ENCODE measurements at places on chromosomes 11 and 22. TPM values are rescaled to one million over a fixed set of nuclear protein-coding genes. Genes with fewer than 3 reads are reported as not detected.

BACE1-AS gene
- 10.2 TPM for total RNA-seq

NEAT1 gene
- total RNA-seq = 1,012 TPM

TMPRSS5 gene
- 2.0 TPM for total RNA-seq

MAPK12 gene
- total RNA-seq = 23.2 TPM

WBP2NL gene
- total RNA-seq = 1.6 TPM

CLDN5 gene
- total RNA-seq = 27.5 TPM

CEP126 gene
- 10.0 TPM for total RNA-seq

FOLH1 gene
- total RNA-seq = 42.6 TPM

GRCh38 chr11:46837860-46838259 is 8.2 kb downstream of the CKAP5 start:
- no peak for DNase-seq

DNA sequence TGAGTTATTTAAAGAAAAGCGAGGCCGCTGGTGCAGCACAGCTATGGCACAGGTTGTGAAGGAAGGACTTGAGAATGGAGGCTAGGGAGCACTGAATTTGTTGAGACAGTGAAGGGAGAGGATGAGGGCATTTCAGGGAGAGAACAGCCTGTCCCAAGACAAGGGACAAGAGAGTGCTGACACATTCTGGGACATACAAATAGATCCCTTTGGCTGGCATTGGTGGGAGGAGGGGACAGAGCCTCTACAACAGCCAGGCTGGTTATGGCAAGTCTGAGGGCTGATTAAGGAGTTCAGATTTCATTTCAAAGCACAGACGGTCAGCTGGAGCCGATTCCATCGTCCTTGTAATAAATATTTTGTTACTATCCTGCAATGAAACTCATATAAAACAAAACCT is 1.7 kb upstream of the SLC29A2 start:
- no peak for DNase-seq

GRCh38 chr11:95346265-95346664 is 115.3 kb upstream of the SESN3 start:
- no peak for DNase-seq

GRCh38 chr22:35915477-35916013 is 113.1 kb downstream of the RBFOX2 start:
- DNase-seq = no peak

DNA sequence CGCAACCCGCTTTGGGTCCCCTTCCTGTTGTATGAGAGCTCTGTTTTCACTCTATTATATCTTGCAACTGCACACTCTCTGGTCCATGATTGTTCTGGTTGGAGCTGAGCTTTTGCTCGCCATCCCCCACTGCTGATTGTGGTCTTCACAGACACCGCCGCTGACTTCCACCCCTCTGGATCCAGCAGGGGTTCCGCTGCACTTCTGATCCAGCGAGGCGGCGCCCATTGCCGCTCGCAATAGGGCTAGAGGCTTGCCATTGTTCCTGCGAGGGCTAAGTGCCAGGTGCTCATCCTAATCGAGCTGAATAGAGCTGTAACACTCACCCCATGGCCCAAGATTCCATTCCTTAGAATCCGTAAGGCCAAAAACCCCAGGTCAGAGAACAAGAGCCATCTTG is 1905.8 kb upstream of the RAG2 start:
- no peak for DNase-seq

GRCh38 chr11:120882175-120882574 is 141.7 kb upstream of the TBCEL start:
- DNase-seq = no peak

GRCh38 chr11:17734986-17735817 is 621 bp downstream of the KCNC1 start:
- DNase-seq = peak; percentile 67

- no peak for DNase-seq
These were observed 16.7 kb downstream of the STARD10 start for GRCh38 chr11:72776844-72777754.

Measured in mucosa of gallbladder (tissue), 1 donor.